ENCODE measurements at places on chromosomes 4 and X.

- peak; percentile 39 for DNase-seq
Measured at GRCh38 chr4:78379040-78379439, 172.5 kb upstream of the ANXA3 start.

DNA sequence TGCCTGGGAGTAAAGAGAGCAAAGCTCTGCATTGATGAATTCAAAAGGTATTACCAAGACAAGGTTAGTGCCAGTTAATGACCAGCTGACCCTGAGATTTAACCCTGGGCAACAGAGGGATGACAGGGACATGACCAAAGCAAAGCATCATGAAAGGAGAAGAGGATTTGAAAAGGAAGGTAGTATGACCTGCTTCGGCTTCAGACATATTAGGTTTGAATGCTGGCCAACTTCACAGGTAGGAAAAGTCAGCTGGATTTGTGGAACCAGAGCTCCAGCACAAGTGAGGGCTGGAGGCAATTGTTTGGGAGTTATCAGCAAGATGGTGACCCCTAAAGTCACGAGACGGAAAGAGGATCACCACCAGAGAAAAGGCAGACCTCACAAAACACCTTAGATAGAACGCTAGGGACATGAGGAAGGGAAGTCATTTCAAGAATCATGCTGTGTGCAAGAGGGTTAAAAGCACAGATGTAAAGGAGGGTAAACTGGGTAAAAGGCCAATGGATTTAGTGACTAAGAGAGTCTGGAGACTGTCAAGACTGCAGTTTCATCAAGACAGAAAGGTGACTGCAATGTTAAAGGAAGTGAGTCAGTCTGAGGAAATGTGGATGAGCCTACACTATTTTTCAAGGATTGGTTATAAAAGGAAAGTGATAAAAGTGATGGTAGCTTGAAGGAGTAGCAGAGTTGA, 45.6 kb downstream of the SH3RF1 start:
- peak; percentile 79 for DNase-seq

- DNase-seq = peak; percentile 3
Measured at GRCh38 chr4:155367608-155368007, 9.2 kb downstream of the MAP9 start.

DNA sequence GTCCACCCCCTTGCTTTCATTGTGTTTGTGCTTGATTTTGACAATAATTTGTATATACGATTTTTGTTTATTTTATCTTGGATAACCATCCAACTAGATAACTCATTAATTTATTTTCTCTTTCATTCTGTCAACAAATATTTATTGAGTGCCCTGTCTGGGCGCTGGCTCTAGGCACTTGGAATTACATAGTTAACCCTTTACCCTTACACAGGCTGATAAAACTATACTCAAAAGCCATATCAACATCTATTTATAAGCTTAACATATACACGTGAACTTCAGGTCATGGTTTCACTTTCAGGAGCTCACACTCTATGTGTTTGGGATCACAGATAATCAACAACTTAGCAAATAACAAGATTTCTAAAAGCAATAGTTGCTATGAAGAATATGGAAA, 226.3 kb upstream of the PPARGC1A start:
- DNase-seq = no peak

DNA sequence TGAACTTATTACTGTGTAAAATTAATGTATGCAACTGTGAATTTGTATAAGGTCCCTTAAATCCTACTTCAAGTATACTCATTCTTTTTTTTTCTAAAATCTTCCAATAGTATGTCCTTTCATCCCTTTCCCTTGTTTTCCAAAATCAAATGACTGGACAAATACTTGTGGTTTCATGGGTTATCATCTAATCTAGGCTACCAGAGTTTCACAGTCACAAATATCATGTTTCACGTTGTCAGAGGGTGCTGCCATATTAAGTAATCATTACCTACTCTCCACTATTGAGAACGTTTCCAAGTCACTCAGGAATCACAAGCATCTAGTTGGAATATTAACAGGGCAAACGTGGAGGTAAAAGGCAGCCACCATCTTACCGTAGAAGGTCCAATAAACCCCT, 1235.0 kb upstream of the TENM3 start:
- DNase-seq = peak; percentile 30

GRCh38 chr4:95044324-95044837, 286.6 kb downstream of the BMPR1B start:
- DNase-seq = no peak

DNA sequence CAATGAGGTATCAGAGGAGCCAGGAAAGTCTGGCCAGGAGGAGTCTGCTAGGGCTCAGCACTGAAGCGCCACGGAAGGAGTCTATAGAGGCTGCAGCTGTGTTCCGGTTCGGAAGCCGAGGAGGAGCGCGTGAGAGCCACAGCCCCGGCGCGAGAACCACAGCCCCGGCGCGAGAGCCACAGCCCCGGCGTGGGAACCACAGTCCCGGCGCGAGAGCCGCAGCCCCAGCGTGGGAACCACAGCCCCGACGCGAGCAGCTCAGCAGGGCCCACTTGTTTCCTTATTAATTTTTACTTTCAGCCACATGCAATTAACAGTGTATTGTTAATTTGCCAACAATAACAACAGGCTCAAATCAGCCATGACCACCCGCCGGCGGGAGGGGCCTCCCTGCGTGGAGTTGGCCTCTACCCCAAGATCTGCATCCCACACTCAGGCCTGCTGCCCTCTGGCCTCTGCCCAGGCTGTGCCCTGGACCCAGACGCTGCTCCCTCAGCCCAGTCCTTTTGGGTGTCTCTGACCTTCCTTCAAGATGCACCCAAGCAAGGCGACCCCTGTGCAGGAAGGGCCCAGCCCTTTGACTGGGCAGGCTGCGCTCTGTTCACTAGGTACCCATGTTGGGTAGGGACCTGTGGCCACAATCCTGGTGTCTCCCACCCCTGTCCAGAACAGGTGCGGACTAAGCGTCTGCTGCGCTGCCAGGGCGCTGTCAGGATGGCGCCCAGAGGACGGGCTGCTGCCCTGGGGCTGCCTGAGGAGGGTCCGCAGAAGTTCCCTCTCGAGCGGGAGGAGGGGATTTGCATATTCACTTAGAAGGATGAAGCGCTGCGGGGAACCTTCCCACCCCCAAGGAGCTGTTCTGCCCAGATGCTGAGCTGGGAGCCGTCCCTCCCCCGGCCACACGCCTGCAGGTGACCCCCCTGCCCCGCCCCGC, 113.8 kb downstream of the ADRA2C start:
- no peak for DNase-seq

DNA sequence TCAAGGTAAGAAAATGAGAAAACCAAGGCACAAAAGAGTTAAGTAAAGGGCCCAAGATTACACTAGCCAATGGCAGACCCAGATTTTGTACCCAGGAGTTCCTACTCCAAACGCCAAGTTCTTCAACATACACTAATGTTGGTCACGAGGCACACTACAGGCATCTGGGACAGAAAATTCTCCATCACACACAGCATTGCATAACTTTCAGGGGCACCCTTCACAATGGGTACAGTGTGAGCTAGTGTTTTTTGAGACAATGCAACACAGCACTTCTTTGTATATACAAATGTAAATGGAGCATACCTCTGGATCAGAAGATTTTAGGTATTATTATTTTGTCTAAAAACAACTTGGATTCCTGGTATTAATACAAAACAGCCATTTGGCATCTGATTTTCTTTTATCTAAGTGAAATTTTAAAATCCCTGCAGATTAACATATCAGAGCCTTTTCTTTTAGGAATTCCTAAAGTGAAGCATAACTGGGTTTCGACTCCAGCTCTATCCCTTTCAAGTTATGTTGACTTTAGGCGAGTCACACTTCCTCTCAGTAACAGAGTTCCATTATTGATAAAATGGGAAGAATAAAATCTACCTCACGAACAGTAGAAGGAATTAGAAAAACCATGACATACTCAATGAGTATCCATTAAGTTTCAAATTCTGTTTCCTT, 41.1 kb downstream of the ADGRA3 start:
- DNase-seq = no peak

DNA sequence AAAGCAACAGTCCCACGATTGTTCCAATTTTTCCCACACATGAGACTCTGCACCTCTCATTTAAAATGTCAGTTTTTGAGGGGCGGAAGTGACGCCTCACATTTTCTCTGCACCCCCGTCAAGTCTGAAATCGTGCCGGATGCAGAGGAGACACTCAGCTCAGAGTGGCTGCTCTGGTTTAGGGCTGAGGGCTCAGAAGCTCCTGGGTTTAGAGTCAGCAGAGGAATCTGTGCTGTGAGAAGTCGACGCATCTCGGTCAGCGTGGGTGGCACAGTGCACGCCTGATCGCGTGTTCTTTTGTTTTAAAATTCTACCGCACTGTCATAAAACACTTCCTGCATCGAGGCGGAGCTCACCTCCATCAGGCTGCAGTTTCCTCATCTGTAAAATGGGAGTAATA, 116.7 kb upstream of the ADRA2C start:
- DNase-seq = no peak

GRCh38 chr4:74793757-74794381, 454 bp downstream of the BTC start:
- peak; percentile 48 for DNase-seq

DNA sequence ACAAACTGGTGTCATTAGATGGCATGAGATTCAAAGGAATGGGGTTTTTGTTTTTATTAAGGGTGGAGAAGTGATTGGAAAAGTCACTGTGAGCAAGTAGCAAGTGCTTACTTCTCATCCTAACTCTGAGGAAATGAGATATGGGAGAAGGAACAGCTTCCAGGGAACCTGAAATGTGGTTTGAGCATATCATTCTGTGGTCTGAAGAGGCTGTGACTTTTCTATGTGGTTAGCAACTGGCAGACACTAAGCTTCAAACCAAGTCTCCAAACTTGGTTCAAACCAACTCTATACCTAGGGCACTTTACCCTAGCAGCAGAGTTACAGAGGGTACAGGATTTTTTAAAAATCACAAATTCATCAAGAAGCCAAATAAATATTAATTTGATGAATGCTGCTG, 58.2 kb downstream of the DCLK2 start:
- peak; percentile 51 for DNase-seq

- DNase-seq = no peak
Measured at GRCh38 chr4:121989715-121990114, 37.9 kb upstream of the TRPC3 start.

DNA sequence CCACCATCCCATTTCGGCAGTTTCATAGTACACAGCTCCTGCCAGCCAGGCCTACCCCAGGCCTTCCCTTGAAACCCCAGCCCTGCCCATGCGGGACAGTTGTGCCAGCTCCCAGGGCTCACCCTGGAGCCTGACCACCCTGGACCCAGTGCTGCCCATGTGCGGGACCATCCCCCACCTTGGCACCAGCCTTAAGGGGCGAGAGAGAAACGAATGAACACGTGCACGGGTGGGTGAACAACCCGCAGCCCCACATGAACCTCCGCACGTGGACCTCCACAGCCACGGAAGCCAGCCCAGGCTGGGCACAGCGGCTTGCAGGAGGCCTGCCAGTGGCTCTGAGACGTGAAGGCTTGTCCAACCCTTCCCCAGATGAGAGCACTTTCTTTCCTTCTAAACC, 76.0 kb upstream of the MXD4 start:
- DNase-seq = no peak

DNA sequence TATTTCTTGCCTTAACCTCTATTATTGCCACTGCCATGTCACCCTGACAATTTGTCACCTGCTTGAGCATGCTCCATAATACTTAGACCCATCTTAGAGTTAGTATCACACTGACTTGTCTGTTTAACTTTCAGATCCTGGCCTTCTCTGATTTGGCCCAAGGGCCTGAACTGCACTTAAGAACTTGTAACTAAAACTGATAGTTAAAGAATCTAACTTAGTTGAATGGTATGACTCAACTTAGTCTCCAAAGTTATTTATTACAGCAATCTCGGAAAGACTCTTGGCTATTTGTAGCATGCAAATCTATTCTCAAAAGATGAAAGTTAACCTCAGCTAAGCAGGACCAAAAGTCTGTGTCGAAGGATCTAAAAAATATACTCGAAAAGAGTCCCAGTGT, 72.3 kb downstream of the IGSF1 start:
- DNase-seq = no peak
